ENCODE measurements at places on chromosomes 7 and 10. TPM values are rescaled to one million over a fixed set of nuclear protein-coding genes. Genes with fewer than 3 reads are reported as not detected.

GRCh38 chr7:109964780-109965179 lies 1126.1 kb upstream of the LRRN3 start:
- DNase-seq: no peak

GRCh38 chr10:71285180-71285545 lies 33.9 kb upstream of the SLC29A3 start:
- DNase-seq: no peak

The C10orf62 gene
- 0.73 TPM for polyA plus RNA-seq

DNA sequence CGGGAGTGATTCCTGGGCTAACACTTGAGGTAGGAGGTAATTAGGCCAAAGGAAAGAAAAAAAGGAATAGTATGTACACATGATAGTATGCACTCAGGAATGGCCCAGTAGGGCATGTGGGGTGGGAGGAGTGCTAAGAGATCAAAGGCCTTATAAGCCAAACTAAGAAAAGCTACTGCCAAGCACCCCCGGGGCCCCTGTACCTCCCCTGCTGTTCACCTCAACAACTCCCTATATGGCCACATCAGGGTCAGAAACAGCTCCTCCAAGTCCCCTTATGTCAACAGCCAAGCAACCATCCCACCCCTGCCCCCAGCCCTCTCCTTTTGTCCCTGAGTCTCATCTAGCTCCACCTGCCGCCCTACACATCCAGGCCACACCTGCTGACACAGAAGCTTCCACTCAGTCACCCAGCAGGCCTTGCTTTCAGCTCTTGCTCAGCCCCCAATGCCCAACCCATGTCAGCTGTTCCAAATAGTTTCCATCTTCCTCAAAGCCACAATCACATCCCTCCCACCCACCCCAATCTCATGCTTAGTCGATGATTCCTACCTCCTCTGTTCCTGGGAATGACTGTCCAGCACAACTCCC lies 80.2 kb downstream of the SORBS1 start:
- DNase-seq: no peak

GRCh38 chr7:119684763-119685162 lies 588.2 kb upstream of the KCND2 start:
- DNase-seq: no peak

The AKR1C4 gene
- not detected for polyA plus RNA-seq

DNA sequence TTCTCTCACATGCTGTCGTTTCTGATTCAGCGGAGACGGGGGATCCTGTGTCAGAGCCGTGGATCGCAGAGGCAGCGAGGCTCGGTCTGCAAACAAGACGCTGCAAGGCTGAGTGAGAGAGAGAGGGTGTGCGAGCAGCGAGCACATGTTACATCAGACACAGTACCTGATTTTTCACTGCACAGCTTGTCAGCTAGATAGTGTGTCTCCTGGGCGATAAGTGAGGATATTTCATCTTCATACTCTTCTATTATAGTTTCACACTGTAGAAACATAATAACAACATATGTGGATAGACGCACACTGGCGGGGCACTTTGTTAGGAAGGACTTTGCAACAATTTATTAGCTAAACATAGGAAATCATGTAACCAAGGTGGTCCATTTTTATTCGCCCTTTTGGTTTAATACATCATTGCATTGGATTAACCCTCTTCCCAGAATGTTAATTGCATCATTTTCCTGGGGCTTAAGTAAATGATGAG lies 39.5 kb downstream of the CNPY1 start:
- DNase-seq: no peak

- no peak for DNase-seq
Measured at GRCh38 chr10:16952610-16953009, 135.4 kb upstream of the RSU1 start.

The ARHGAP22 gene
- polyA plus RNA-seq: 2.1 TPM

The AKR1C8 gene
- 0.11 TPM for polyA plus RNA-seq

DNA sequence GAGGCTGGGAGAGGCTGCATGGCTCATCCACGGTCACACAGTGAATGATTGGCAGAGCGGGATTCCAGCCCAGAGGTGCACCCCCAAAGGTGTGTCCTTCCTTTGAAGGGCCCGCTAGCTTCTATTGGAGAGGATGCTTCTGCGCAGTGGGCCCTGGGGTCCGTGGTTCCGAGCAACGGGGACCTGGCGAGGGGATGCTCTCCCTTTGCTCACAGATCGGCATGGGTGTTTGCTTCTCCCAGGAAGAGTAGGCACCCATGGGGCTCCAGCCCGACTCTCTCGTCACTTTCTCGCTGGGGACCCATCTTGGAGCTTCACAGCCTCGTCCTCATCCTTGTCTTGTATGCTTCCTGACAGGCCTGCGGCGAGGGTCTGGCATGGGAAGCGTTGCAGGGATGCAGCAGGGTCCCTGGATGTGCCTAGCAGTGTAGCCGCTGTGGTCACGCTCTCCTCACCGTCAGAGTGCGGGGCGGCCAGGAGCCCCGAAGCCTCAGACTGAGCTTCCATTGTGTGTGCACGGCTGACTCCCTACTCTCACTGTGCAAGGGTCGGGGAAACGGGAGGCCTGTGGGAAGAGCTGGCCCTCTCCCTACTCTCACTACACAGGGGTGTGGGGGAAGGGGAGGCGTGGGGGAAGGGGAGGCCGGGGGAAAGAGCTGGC lies 538.5 kb upstream of the FOXK1 start:
- no peak for DNase-seq

- no peak for DNase-seq
Measured at GRCh38 chr10:133440633-133441285, 13.0 kb upstream of the SCART1 start.

The IDI2 gene
- polyA plus RNA-seq: 0.33 TPM

The CFAP43 gene
- polyA plus RNA-seq: 24.9 TPM

The ATG9B gene
- polyA plus RNA-seq: 1.2 TPM

DNA sequence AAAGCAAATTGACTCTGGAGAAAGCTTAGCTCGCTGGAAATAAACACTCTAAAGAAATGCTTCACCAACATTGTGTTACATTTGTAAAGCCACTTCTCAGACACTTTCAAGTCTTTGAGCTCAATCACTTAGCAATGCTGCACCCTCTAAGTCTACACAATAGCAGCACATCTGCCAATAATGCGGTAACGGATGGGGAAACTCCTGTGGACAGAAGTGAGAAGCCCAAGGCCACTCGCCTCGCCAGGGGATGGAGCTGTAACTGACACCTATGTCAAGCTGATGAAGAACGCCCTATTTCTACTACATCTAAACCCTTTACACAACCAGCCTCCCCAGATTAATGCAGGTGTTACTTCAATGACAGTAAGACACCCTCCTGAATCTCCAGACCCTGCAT lies 167.7 kb downstream of the SFMBT2 start:
- DNase-seq: no peak

The CACNA2D1 gene
- polyA plus RNA-seq: 29.5 TPM

The XRCC2 gene
- 10.0 TPM for polyA plus RNA-seq

- DNase-seq: no peak
Measured at GRCh38 chr10:8063935-8064334, 9.4 kb downstream of the GATA3 start.

DNA sequence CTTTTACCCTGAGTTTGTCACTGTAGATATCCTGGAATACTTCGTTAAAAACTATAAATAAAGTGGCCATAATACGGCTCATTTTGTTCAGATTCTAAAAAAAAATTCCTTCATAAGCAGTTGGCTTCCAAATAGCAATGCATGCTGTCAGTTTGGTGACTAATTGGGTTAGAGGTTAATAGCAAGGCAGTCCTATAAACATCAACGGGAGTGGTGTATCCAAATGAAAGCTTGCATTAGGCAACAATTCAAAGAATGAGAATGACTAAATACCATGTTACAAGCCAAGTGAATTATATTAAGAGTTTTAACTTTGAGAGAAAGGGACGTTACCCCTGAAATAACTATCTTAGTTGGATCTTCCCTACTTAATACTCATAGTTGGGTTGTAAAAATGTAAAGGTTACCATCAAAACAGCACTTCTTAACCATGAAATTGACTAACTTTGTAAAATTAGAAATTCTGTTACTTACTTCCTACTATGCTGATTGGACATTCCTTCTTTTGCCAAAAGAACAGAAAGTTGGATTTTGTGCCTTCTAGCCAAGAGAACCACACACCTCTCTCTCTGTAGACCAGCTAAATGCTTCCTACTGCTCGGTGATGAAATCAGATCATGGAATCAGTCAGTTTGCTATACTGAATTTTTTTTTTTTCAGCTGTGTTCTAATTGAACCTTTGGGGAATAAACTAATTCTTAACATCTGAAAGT lies 98.0 kb downstream of the KAT6B start:
- DNase-seq: no peak

GRCh38 chr7:24946467-24946866 lies 33.5 kb downstream of the OSBPL3 start:
- DNase-seq: no peak

GRCh38 chr7:157587051-157587804 lies 250.4 kb downstream of the DNAJB6 start:
- DNase-seq: no peak

The PCDH15 gene
- polyA plus RNA-seq: 4.0 TPM

GRCh38 chr10:26832960-26833359 lies 27.8 kb downstream of the ABI1 start:
- no peak for DNase-seq

DNA sequence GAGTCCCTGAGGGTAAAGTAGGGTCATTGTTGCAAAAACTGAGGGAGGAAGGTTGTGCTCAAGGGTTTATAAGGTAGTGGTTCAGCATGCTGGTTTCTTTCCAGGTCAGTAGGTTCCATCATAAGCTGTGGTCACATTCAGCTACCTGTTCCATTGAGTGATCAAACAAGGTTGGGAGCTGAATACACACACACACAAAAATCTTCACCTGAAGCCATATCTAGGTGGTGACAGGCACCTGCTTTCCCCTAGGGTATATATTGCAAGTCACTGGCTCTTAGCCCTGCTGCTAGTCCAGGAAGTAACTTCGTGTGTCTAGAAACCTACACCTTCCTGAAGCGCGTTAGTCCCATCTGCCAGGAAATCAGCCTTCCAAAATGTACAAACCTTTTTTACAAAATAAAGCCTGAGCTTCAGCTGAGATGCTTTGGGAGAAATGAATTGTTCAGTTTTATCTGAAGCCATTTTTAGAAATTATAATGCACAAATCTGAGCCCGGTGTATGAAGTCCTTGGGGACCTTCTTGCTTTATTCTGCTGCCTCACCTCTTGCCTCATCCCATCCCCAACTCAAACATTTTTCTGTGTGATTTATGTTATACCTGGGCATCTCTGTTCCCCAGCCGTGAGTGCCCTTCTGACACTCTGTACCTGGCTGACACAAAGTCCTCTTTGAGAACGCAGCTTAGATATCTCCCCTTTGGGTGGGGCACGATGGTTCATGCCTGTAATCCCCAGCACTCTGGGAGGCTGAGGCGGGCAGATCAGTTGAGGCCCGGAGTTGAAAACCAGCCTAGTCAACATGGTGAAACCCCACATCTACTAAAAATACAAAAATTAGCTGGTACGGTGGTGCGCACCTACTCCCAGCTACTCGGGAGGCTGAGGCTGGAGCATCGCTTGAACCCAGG lies 10.6 kb upstream of the LAMTOR4 start:
- no peak for DNase-seq

GRCh38 chr10:59361663-59362143 lies 646 bp downstream of the FAM13C start:
- no peak for DNase-seq

The GRM8 gene
- polyA plus RNA-seq: 9.6 TPM

The ZMIZ2 gene
- 101 TPM for polyA plus RNA-seq

The GPR37 gene
- 1.8 TPM for polyA plus RNA-seq

DNA sequence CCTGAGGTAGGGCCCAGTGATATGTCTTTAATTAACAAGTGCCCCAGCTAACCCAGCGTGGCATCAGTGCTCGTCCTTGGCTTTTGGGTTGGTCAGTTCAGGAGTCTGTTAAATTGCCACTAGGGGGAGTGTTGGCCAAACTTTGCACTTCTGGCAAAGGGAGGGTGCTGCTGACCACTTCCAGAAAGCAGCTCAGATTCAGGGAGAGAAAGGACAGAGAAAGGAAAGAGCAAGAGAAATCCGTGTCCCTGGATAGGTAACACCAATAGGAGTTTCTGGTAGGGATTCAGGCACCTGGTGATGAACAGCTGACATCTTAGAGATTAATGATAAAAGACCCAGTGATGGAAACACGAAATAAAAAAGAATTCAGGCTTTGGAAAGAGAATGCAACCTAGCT lies 243.1 kb upstream of the AOAH start:
- peak; percentile 42 for DNase-seq

The SDK1 gene
- polyA plus RNA-seq: 8.4 TPM

GRCh38 chr10:31822150-31822549 lies 106.5 kb downstream of the ARHGAP12 start:
- no peak for DNase-seq

DNA sequence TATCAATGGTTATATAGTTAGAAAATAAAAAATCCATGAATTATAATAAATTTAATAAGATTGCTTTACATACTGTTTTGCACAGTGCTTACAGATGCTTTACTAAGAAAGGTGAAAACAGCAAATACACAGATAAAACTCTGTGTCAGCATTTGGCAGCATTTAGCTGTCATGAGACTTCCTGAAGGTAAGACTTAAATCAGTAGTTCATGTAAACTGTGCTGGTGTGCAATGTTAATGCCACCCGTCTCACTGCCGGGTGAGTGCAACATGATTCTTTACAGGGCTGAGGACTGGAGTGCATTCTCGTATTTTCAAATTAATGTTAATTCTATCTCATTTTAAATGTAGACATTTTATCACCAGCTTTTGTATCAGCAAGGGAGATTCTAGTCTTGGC lies 326.2 kb upstream of the POT1 start:
- no peak for DNase-seq

DNA sequence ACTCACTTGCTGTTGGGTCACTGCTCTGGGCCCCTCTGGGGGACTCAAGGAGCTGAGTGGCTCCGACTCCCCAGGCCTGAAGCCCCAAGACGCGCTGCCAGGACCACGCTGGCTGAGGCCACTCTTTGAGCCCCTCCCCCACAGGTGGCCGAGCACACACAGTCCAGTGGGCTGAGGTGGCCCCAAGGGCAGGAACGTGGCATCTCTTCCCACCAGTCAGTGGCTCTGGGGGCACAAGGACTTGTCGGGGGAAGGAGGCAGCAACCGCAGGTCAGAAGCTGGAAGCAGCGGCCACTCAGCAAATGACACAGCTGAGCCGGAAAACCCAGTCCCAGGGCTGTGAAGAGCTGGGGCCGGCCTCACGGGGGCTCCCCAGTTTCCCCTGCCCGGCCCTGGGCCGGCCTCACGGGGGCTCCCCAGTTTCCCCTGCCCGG lies 24.1 kb downstream of the GRIFIN start:
- DNase-seq: no peak

The ZNF804B gene
- 0.26 TPM for polyA plus RNA-seq

GRCh38 chr10:121662945-121663917 lies 65.0 kb upstream of the FGFR2 start:
- DNase-seq: no peak

- DNase-seq: no peak
Measured at GRCh38 chr7:79462390-79462789, 8.9 kb upstream of the MAGI2 start.

The R3HCC1L gene
- polyA plus RNA-seq: 22.3 TPM

DNA sequence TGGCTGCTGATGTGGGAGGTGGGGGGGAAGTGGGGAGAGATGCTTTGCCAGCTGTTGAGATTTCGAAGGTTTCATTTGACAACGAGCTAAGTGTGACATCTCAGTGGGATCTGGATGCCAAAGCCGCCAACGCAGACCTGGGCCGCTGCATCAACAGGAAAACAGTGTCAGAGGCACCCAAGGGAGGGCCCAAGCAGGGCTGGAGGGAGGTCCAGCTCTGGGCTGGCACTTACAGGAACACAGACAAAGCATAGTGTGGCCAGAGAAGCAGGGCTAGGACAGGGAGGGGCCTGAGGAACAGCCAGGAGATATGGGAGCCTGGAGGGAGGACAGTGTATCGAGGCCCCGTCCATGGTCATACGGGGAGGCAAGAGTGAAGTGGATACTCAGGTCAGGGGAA lies 73.1 kb downstream of the GTF2IRD1 start:
- no peak for DNase-seq

- no peak for DNase-seq
Measured at GRCh38 chr10:73405556-73405955, 8.3 kb downstream of the ANXA7 start.

The HYAL4 gene
- polyA plus RNA-seq: 0.30 TPM
